Activated CD4-positive, alpha-beta T cell treated with anti-CD3 and anti-CD28 coated beads for 4 hours (primary cell): ENCODE measurements at places on chromosomes 12 and 14.

DNA sequence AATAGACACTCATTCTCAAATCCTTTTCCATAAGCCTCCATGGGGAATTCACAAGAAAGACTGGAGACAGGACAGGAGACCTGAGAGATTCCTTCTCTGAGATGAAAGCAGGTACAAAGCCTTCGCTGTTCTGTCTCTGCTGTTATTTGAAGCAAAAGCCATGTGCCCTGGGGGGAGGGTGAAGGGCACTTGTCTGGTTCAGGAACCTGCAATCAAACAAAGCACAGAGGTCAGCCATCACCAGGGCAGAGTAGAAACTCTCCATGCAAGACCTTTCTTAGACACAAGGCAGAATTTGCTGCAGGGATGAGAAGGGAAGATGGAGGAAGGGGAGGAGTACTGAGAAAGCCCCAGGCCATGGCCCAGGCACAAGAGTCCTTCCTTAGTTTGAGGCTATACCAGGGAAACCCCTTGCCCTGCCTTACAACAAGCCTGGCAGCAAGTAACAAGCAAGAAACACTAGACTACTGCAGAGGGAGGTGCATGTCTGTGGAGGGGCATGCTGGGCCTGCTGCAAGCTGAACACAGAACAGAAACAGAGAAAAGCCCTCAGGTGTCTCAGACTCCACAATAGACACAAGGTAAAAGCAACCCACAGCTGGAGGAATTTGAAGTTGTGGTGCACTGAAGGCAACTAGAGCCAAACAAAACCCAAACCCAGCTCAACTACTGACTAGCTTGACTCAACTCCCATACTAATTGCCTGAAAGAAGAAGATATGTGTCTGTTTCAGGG, 7.8 kb upstream of the ART4 start:
- DNase-seq = no peak

GRCh38 chr14:59376686-59377085, 88.5 kb downstream of the GPR135 start:
- no peak for DNase-seq

DNA sequence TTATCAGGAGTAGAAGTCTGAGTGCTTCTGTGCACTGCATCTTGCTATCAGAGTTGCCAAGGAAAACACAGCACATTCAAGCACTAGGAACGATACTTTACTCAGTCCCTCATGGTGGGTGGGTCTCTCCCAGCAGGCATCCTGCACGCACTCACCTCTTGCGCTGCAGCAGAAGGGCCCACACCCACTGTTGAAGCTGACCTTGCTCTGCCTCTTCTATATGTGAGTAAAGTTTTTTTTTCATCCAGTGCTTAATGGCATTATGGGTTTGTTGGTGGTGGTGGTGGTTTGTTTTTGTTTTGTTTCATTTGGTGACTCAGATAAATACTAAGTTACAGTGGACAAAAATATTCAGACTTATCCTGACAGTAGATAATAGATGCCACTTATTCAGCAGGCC, 348.5 kb downstream of the EGLN3 start:
- DNase-seq = no peak

DNA sequence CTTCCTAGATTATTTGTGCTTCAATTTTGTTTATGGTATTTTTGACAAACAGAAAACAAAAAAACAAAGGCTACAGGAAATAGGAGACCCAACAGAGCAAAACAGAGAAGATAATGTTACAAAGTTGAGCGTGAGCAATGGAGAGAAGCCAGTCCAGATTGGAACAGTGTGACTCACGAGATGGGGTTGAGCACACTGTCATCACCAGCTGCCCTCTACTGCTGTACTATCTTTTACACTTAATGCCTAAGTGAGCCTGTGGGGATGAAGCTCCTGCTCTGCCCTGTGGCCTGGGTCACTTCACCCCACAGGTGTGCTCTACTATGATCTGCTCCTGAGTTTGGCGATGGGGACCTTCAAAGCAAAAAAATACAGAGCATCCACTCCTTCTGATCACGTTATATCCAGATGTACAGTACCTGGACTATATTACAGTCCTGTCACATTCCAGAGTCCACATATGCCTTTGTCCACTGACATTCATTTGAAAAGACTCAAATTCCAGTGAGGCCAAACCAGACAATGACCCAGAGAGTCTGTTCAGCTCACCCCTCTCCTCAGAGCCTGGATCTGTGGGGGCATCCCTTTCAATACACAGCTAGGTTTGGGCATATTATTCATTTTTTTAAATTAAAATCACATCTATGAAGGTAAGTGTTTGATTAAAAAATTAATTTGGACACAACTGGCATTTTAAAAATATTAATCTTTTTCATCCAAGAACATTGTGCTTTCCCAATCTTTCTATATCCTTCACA, 4.4 kb downstream of the IPO8 start:
- no peak for DNase-seq

DNA sequence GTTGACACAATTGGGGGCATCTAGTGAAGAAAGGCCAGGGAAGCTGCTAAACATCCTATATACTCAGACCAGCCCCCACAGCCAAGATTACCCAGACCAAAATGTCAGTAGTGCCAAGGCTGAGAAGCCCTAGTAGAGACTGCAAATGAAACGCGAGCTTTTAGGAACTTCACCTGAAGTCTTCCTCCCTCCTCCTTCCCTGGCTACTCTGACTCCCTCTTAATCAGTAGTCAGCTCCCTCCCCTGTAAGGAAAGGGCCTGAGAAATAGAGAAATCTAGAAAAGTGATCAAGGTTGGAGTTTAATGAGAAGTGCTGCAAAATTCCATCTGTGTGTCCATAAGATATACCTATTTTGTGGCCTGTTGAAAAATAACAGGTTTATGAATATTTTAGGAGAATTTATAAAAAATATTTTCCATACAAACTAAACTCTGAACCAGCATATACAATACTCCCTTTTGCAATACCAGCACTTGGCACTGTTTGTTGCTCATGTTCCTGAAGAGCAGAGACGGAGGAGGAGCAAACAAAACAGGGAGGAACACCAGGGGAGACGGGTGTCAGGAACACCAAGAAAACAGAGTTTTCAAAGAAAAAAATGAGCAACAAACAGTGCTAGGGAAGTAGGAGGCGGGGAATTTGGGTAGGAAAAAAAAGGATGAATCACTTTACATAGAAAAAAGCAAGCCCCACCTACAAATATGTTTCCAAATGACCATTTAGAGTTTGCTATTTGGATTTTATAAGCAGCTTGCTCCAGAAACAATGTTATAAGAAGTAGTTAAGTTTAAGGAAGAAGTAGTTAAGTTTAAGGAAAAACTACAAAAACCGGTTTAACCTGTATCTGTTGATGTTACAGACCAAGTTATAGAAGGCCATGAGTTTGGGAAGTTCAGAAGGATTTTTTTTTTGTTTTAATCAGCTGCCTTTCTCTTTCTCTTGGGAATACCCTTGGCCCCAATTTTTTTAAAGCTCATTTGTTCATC, 282.1 kb upstream of the GRIP1 start:
- DNase-seq = no peak

- DNase-seq = no peak
Observed at GRCh38 chr12:60394665-60395064, 798.8 kb downstream of the SLC16A7 start.

DNA sequence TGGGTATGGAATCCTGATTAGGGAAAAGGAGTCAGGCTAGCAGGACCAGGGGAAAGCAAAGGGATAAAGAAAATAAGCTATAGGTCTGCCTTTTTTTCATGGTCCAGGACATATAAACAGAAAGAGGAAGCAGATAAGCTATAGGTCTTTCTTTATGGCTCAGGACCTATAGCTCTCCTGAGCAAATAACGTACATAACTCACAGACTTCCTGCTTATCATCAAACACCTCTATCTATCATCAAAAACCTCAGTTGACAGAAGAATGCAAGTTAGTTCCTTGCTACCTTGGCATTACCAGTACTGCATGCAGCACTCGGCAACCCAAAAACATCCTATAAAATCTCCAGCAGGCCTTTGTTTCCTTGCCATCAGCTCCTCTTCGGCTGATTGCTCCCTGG, 238.7 kb upstream of the OR4E1 start:
- no peak for DNase-seq

GRCh38 chr12:129312048-129312447, 458.8 kb downstream of the GLT1D1 start:
- DNase-seq = no peak

DNA sequence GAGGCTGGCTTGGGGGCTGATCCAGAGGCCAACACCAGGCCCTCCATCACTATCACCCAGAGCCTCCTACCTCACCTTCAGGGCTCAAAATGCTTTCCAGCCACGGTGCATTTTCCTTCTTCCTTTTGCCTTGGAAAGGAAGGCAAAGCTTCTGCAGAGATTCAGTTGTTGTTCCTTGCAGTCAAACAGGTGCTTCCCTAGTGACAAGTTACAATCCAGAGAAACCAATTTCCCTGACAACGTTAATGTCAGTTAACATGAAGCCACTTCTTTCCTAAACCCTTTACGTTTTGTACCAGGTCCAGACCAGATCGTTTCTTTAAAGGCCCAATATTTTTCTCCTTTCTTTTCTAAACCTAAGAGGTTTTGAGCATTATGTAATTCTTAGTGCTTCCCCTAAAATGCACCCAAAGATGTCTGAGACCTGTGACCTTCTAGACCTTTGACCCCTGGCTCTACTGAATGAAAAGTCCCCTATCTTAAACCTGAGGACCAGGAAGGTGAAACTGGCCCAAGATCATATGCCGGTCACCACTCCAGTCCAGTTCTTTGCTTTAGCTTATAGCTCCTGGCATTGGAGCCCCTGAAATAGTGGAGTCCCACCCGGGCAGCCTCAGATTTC, 211.5 kb downstream of the SLC41A2 start:
- DNase-seq = no peak

DNA sequence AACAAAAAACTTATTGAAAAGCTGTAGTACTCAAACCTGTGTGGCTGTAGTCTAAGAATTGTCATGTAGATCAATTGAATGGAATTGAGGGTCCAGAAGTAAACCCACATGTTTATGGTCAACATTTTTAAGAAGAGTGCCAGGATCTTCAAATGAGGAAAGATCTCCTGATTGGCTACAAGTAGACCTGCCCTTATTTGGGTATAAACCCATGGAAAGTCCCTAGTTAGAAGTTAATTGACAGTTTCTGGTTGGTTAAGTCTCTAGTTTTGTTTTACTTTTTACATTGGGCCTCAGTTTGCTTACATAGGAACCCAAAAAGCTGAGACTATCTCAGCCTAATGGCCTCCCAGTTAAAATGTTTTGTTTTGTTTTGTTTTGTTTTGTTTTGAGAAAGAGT, 91.9 kb upstream of the RESF1 start:
- no peak for DNase-seq

DNA sequence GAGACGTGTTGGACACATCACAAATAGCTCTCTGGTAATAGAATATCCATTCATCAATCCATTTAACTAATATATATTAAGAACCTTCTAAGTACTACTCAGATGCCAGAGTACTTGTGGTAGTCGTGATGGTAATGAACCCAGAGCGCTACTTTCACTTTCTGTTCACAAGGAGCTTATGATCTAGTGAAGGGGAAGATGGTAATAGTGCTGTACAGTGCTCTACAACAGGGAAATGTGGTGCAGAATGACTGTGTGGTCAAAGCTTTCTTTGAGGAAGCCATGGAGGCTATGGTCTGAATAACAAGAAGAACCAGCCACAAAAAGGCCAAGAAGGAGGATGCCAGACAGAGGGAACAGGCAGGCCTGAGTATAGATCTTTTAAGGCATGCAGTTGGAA, 212.0 kb downstream of the PTPRO start:
- DNase-seq = peak; percentile 27

DNA sequence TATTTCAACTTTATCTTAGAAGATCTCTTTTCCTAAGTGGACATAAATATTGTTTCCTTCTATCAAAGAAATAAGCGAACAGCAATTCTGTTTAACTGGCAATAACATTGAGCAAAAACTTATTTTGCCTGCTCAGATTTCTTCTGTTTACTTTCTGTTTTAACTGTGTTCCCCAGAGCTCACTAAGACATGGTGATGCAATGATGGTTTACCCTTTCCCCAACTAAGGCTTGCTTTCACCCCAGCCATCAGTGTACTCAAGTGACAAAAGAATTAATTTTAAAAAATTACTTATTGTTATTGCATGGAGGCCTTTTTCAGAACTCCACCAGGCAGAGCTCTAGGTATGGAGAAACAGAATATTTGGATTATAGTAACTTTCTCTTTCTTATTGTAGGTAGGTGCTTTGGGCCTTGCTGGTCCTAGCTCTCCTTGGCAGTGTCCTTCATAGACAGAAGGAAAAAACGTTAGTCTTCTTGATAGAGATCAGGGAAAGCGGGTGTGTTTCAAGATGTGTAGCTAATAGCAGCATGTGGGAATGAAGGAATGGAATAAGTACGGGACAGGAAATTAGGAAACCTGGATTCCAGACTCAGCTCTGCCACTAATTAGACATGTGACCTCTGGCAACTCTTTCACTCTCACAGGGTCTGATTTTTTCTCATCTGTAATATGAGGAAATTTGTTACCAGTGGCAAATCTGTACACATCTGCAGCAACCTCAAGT, 14.6 kb upstream of the DDHD1 start:
- no peak for DNase-seq

GRCh38 chr12:67698672-67699581, 50.4 kb downstream of the DYRK2 start:
- DNase-seq = peak; percentile 40

- DNase-seq = no peak
Observed at GRCh38 chr12:124700810-124701592, 133.6 kb upstream of the NCOR2 start.

- no peak for DNase-seq
Observed at GRCh38 chr12:26058308-26058707, 66.5 kb downstream of the BHLHE41 start.

DNA sequence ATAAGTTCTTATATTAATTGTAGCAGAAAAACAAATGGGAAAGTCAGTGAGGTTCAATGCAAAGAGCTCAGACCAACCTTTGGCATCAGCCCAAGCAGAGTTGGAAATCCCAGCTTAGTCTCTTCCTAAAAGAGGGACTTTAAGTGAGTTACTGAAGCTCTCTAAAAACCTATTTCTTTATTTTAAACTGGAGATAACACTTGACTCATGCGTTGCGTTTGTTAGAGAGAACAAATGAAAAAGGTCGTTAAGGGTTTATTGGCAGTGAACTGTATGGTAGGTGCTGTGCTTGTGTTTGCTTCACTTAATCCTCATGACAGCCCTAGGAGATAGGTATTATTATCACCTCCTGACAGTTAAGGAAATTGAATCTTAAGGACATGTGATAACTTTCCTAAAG, 396.5 kb downstream of the RAD51B start:
- no peak for DNase-seq

- peak; percentile 5 for DNase-seq
Observed at GRCh38 chr14:52473557-52473956, 78.7 kb downstream of the TXNDC16 start.

GRCh38 chr12:67632005-67632404, 16.5 kb upstream of the DYRK2 start:
- DNase-seq = no peak
